ENCODE measurements at places on chromosomes 2 and 18. TPM values are rescaled to one million over a fixed set of nuclear protein-coding genes. Genes with fewer than 3 reads are reported as not detected.

- DNase-seq, result no peak
These were observed 28.8 kb downstream of the CAVIN2 start for GRCh38 chr2:191818133-191818532.

Gene RSAD2
- 0.24 TPM for polyA plus RNA-seq

DNA sequence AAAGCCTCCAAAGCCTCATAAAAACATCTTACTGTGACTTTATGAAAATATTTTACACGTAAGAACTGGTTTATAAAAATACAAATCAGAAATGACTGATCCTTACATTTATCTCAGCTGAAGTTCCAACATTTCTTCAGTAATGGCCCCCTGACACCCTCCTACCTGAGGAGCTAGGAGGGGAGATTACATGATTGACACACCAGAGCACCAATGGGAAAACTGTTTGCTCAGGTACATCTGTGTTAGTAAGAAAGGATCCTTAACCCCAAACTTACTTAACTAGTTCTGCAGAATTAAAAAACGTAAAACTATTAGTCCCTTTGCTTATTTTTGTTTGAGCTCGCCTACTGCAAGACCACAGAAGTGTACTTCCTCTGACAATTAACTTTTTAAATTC lies 27.0 kb downstream of the ENOSF1 start:
- DNase-seq, result no peak

GRCh38 chr2:122011493-122012270 lies 256.2 kb downstream of the TSN start:
- no peak for DNase-seq

DNA sequence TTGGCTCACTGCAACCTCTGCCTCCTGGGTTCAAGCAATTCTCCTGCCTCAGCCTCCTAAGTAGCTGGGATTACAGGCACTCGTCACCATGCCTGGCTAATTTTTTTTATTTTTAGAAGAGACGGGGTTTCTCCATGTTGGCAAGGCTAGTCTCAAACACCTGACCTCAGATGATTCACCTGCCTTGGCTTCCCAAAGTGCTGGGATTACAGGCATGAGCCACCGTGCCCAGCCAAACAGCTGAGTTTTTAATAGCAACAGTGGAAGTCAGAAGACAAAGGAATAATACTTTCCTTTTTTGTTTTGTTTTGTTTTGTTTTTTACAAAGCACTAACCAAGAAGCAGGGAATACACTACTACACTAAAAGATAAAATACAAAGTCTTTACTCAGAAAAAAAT lies 16.9 kb downstream of the GPR75 start:
- no peak for DNase-seq

DNA sequence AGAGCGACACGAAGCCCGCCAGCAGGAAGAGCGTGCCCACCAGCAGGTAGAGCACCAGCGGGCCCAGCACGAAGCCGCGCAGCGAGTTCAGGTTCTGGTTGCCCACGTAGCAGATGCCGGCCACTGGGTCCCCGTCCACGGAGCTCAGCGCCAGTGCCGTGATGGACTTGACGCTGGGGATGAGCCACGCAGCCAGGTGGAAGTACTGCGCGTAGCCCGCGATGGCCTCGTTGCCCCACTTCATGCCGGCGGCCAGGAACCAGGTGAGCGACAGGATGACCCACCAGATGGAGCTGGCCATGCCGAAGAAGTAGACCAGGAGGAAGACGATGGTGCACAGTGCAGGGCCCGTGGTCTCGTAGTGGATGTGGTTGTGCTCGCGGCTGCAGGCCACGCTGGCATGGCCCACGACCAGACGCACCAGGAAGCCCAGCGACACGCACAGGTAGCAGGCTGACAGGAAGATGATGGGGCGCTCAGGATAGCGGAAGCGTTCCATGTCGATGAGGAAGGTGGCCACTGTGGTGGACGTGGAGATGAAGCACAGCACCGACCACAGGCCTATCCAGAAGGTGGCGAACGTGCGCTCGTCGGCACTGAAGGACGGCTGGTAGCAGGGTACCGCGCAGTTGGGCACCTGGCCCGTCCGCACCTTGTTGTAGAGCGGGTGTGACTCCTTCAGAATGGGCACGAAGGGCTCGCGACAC lies 2.1 kb downstream of the FZD5 start:
- no peak for DNase-seq

Gene CEP192
- polyA plus RNA-seq, result 17.1 TPM

Measured in GM12878 (cell line).